Thoracic aorta (tissue), 2 donors: ENCODE measurements at places on chromosomes 3 and 15. TPM values are rescaled to one million over a fixed set of nuclear protein-coding genes. Genes with fewer than 3 reads are reported as not detected.

AADACL2 gene
- not detected for total RNA-seq

DNA sequence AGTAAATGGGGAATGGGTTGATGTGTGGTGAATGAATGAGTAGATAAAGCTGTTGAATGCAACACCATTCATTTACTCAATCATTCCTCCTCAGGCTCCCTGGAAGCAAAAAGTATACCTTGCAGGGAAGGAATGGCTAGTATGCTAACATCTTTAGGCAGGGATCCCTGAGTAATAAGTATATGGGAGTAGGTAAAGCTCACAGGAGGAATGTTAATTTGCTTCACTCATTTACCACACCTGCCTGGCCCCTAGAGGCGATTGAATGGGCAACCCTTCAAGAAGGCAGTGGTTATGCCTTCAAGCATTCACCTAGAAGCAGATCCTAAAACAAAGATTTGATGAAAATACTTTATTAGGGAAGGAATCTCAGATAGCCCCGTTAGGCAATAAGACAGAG, 208.7 kb upstream of the GADL1 start:
- no peak overlapping the region for H3K4me3 ChIP-seq
- H3K27me3 ChIP-seq: no peaks in the 10 kb centered on the region
- H3K27ac ChIP-seq: no peak overlapping the region
- DNase-seq: no peak

GRCh38 chr3:116045314-116045713, 400.0 kb downstream of the LSAMP start:
- no peaks in the 10 kb centered on the region for H3K4me1 ChIP-seq
- H3K27me3 ChIP-seq: no peaks in the 10 kb centered on the region
- H3K27ac ChIP-seq: no peak overlapping the region
- no peaks in the 10 kb centered on the region for H3K36me3 ChIP-seq
- H3K4me3 ChIP-seq: no peak overlapping the region

PRR20G gene
- not detected for total RNA-seq

DNA sequence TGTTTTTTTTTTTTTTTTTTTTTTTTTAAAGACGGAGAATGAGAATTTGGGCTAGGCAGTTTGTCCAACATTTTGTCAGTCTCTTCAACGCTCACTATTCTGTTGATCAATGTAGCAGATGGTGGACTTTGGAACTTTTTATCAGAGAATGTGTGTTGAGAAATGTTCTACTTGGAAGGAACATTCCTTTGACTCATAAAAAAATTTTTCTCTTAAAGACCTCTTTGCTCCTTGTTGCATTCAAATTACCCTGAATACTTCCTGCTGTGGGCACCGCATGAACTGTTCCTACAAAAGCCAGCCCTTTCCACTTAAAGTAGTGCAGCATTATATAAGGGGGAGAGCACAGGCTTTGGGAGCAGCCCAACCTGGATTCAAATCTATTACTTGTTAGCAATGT, 182.9 kb downstream of the AKAP13 start:
- H3K27me3 ChIP-seq: no peaks in the 10 kb centered on the region
- H3K4me3 ChIP-seq: no peak overlapping the region
- H3K27ac ChIP-seq: peak overlapping the region; percentile 58
- peaks cover 22% of the 10 kb centered on the region for H3K4me1 ChIP-seq
- H3K36me3 ChIP-seq: no peaks in the 10 kb centered on the region

DNA sequence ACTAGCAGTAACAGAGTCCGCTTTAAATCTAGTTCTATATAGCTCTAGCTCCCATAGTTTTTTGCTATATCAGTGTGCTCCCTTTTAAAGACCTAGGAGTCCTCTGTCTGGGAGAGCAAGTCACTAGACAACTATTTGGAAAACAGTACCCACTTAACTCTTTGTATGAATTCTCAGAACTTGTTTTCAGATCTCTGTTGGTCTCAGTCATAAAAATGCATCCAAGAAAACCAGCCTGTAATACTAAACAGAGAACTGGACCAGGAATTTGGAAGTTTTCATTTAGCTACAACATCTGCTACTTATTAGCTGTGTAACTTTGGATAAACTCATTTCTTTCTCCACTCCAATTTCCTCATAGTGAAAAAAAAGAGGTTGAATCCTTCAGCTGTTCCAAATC, 56.9 kb upstream of the C3orf49 start:
- no peak overlapping the region for H3K27ac ChIP-seq
- no peaks in the 10 kb centered on the region for H3K4me1 ChIP-seq
- H3K4me3 ChIP-seq: no peak overlapping the region
- no peak for DNase-seq

SI gene
- not detected for total RNA-seq

- H3K27ac ChIP-seq: peak overlapping the region; percentile 26
- H3K4me3 ChIP-seq: no peak overlapping the region
These were observed 3.0 kb upstream of the ZNF280D start for GRCh38 chr15:56736308-56736707.

ZNF774 gene
- total RNA-seq: 1.6 TPM

GRCh38 chr15:27468151-27468591, 497.2 kb downstream of the GABRG3 start:
- no peak overlapping the region for H3K4me3 ChIP-seq
- H3K4me1 ChIP-seq: no peaks in the 10 kb centered on the region
- no peak for DNase-seq
- no peaks in the 10 kb centered on the region for H3K27me3 ChIP-seq

GRCh38 chr3:51441282-51442030, 50.4 kb downstream of the RBM15B start:
- H3K27me3 ChIP-seq: no peaks in the 10 kb centered on the region
- H3K4me3 ChIP-seq: no peak overlapping the region
- H3K36me3 ChIP-seq: peaks cover 25% of the 10 kb centered on the region
- no peak overlapping the region for H3K27ac ChIP-seq
- no peak for DNase-seq

DTWD1 gene
- 20.4 TPM for total RNA-seq

GRCh38 chr3:125358923-125359322, 16.2 kb downstream of the ZNF148 start:
- peaks cover 15% of the 10 kb centered on the region for H3K4me1 ChIP-seq
- DNase-seq: no peak
- no peak overlapping the region for H3K27ac ChIP-seq
- no peaks in the 10 kb centered on the region for H3K36me3 ChIP-seq
- no peaks in the 10 kb centered on the region for H3K27me3 ChIP-seq

DNA sequence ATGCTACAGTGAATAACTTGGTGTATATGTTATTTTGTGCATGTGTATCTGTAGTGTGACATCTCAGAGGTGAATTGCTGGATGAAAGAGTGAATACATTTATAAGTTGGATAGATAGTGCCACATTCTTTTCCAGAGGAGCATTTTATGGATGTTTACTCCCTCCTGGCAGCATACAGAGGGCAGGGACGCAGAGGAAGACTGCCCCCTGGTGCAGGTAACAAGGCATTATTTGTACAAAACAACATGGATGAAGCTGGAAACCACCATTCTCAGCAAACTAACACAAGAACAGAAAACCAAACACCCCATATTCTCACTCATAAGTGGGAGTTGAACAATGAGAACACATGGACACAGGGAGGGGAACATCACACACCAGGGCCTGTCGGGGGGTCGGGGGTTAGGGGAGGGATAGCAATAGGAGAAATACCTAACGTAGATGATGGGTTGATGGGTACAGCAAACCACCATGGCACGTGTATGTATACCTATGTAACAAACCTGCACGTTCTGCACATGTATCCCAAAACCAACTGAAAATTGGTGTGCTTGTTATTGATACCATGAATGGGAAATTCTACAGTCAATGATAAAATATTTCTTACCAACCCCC, 57.9 kb upstream of the CTXND1 start:
- H3K27me3 ChIP-seq: no peaks in the 10 kb centered on the region
- H3K36me3 ChIP-seq: no peaks in the 10 kb centered on the region
- DNase-seq: no peak
- H3K27ac ChIP-seq: no peak overlapping the region

DNA sequence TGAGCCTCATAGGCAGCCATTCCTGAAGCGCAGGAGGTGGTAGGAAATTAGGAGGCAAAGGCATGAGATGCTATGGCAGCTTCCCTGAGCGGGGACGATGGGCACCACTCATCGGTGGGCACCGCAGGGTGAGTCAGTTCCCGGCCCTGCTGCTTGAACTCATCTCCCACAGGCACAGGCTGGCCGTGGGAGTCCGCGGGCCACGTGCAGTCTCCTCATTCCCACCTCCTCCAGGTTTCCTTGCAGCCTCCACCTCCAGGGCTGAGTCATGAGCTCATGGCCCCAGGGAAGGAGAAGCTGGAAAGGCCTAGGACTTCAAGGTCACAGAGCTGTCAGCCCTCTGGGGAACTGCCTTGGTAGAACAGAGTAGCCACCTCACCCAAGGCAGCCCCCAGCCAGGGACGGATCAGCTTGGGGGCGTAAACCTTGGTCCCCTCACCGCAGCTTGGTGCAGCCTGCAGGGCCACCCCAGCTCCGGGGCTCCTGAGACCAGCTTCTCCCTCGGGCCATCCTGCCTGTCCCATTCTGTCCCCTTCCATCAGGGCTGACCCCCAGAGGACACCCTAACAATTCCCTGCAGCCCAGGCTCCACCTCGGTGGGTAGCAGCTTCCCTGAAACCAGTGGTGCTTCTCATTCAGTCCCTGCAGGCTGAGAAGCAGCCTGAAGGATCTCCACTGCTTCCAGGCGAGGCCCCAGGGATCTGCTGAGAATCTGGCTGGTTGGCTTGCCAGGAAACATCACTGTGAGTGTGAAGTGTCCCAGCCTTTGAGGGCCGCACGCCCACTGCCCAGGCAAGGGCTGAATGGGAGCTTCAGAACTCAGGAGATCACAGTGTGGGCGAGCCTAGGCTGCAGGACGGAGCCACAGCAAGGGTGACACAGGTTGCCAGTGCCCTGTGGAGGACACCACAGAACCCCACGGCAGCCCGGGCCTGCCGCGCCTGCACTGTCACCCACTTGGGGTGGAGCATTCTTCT, 150.7 kb upstream of the MEF2A start:
- DNase-seq: no peak
- H3K27me3 ChIP-seq: no peaks in the 10 kb centered on the region
- H3K27ac ChIP-seq: no peak overlapping the region
- no peak overlapping the region for H3K4me3 ChIP-seq
- H3K36me3 ChIP-seq: no peaks in the 10 kb centered on the region

DNA sequence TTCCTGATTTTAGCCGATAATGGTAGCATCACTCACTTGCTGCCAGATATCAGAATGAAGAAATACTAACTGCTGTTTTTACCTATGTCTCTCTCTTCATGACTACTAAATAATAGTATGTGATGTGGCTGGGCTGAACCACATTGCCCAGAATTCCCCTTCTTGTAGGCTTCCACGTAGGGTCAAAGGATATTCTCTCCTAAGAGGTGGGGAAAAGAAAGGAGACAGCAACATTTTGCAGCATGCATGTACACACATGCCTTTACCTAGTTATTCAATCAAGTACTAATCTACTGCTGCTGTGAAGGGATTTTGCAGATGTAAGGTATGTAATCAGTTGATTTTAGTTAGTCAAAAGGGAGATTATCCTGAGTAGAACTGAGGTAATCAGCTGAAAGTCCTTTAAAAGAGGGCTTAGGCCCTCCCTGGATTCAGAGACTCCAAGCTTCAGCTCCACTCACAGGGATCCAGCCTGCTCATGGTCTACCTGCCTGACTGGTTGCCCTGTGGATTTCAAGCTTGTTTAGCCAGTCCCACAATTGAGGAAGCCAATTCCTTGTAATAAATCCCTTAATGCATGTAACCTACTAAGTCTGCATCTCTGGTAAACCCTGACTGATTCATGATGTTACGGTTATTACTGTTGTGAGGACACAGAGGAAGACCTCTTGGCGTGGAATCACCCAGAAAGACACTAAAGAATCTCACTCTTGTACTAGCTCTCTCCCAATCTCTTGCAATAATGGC, 20.4 kb downstream of the PLD1 start:
- no peak for DNase-seq
- no peak overlapping the region for H3K27ac ChIP-seq
- H3K4me1 ChIP-seq: no peaks in the 10 kb centered on the region
- no peaks in the 10 kb centered on the region for H3K27me3 ChIP-seq
- H3K4me3 ChIP-seq: no peak overlapping the region

SLC7A14 gene
- not detected for total RNA-seq

TIGIT gene
- total RNA-seq: 0.21 TPM

DNA sequence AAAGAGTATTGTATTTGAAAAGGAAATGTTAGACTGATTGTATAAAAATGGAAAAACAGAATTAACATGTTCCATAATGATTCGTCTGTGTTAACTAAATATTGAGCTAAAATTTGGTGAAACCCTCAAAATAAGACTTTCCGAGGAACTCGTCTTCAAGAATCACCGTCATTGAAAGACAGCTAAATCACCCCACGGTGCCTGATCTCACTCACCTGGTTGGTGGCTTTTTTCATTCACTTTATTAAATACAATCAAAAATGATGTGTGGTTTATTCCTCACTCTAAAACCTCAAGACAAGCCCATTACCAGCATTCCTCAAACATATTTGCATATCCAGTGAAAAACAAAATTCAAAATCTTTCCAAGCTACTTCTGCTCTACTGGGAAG, 153.9 kb downstream of the FOXP1 start:
- H3K27me3 ChIP-seq: no peaks in the 10 kb centered on the region
- no peak overlapping the region for H3K4me3 ChIP-seq
- H3K36me3 ChIP-seq: no peaks in the 10 kb centered on the region
- H3K4me1 ChIP-seq: peaks cover 35% of the 10 kb centered on the region
- H3K27ac ChIP-seq: no peak overlapping the region
